Cortex of kidney (tissue), 1 donor: ENCODE measurements at places on chromosomes 13 and 19.

DNA sequence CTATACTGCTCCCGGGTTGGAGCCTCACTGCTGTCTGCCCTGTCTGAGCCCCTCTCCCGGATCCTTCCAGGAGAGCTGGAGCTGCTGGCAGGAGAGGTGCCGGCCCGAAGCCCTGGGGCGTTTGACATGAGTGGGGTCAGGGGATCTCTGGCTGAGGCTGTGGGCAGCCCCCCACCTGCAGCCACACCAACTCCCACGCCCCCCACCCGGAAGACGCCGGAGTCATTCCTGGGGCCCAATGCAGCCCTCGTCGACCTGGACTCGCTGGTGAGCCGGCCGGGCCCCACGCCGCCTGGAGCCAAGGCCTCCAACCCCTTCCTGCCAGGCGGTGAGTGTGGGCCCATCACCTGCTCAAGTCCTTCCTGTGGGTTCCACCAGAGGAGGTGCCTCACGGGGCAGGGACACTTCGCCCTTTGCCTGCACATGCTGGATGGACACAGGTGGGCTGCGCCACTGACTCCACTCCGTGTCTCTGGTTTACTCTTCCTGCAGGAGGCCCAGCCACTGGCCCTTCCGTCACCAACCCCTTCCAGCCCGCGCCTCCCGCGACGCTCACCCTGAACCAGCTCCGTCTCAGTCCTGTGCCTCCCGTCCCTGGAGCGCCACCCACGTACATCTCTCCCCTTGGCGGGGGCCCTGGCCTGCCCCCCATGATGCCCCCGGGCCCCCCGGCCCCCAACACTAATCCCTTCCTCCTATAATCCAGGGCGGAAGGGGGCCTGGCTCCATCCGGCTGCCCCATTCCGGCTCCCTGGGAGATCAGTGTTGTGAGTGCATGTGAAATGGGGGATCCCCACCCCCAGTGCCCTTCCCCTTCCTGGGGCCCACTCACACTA, 19.8 kb downstream of the EPN1 start:
- no peak for DNase-seq

- DNase-seq, result no peak
These were observed 148.1 kb upstream of the ZNF536 start for GRCh38 chr19:30223866-30224688.

DNA sequence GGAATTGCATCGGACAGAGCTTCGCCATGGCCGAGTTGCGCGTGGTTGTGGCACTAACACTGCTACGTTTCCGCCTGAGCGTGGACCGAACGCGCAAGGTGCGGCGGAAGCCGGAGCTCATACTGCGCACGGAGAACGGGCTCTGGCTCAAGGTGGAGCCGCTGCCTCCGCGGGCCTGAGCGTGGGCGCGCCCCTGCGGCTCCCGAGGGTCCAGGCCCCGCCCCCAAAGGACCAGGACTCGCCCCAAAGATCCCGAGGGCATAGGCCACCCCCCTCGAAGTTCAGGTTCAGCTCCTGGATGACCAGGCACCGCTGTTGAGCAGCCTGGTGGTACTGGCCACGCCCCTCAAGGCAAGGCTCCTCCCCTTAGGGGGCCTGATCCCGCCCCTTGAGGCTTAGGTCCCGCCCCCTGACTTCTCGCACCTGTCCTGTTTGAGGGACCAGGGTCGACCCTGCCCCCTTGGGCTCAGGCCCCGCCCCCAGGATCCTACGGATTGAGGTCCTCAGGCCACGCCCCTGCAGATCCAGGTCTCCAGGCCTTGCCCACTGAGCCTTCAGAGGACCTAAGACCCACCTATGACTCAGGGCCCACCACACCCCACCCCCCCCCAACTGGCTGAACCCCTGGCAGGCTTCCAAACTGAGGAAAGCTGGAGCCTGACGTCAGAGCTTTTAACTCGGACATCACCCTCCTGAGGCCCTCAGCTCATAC, 43.1 kb downstream of the CYP4F22 start:
- no peak for DNase-seq

GRCh38 chr19:45356760-45357444, 13.5 kb downstream of the ERCC2 start:
- no peak for DNase-seq

GRCh38 chr13:110418944-110419343, 111.9 kb downstream of the COL4A2 start:
- DNase-seq, result no peak

DNA sequence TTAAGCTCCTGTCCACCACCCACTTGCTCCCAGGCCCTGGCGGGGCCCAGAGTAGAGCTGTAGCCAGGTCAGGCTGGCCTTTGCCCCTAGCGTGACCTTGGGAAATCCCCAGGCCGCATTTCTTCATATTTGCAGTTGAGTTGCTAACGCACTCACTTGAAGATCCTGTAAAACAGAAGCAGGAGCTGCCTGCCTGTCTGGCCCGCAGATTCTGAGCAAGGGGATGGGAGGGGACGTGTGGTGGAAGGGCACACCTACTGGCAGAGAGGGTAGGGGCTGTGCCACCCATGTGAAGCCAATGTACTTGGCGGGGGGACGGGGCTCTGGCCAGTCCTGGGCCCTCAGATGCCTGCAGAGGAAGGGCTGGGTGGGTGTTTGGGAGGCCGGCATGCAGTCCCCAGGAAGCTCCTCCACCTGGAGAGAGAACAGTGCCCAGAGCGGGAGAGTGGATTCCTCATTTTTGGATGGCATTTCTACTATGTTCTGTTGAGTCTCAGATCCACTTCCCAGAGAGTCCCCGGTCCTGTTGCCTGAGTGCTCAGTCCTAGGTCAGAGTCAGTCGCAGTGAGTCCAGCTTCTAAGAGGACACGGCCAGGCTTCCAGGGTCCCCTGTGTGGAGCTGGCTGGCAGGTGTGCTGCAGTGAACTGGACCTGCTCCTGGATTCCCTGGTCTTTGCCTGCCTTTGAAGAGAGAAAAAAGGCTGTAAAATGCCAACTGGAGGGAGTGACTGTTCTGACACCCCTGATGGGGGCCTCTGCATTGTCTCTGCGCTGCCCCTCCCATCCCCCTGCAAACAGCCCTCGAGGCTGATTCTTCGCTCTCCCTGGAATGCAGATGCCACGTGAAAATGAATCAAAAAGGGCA, 62.9 kb downstream of the GGACT start:
- DNase-seq, result no peak

- no peak for DNase-seq
These were observed 56.4 kb upstream of the MRI1 start for GRCh38 chr19:13707915-13708314.

GRCh38 chr13:101817898-101818297, 365.4 kb downstream of the ITGBL1 start:
- no peak for DNase-seq

DNA sequence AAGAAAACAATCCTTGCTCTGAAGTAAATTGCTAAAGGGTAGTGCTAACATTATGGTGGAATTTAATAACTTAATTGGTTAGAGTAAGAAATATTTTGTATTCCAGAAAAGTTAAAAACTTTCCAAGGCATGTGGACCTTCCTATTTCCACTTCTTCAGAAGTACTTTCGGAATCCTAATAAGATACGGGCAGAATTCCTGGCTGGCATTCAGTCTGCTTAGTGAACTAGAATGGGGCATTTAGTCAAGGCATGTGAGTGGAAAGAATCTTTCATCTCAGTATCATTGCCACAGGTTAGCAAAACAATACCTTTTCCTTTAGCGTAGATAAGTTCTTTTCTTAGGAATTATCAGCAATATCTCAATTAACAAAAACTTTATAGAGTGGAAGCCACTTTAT, 85.1 kb downstream of the TNFRSF19 start:
- no peak for DNase-seq

DNA sequence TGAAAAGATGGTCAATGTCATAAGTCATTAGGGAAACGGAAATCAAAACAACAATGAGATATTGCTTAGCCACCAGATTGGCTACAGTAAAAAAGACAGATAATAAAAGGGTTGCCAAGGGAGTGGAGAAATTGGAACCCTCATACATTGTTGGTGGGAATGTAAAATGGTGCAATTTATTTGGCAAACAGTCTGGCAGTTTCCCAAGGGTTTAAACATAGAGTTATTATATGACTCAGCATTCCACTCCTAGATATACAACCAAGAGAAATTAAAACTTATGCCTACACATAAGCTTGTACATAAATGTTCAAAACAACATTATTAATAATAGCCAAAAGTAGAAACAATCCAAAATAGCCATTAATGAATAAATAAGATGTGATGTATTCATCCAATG, 9.9 kb upstream of the ZNF227 start:
- DNase-seq, result no peak

GRCh38 chr13:109724603-109725002, 61.8 kb downstream of the IRS2 start:
- no peak for DNase-seq

GRCh38 chr19:48196933-48197665, 26.6 kb downstream of the ZSWIM9 start:
- no peak for DNase-seq

GRCh38 chr13:101942038-101942437, 459.8 kb downstream of the FGF14 start:
- no peak for DNase-seq

GRCh38 chr13:75180805-75181455, 301.0 kb downstream of the TBC1D4 start:
- DNase-seq, result no peak

DNA sequence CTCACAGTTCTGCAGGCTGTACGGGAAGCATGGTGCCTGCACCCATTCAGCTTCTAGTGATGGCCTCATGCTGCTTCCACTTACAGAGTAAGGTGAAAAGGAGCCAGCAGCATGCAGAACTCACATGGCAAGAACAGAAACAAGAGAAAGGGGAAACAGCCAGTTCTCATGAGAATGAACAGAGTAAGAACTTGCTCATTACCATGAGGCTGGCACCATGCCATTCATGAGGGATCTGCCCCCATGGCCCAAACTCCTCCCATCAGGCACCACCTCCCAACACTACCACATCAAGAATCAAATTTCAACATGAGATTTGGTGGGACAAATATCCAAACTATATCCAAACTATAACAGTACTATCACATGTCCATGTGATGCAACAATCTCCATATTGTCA, 72.1 kb downstream of the KATNAL1 start:
- DNase-seq, result no peak

GRCh38 chr19:38698225-38699026, 45.8 kb downstream of the CAPN12 start:
- no peak for DNase-seq
